ENCODE measurements at places on chromosomes 7 and 10.
A peak's percentile ranks its signal among the peaks of the same experiment; 100 is the strongest.

DNA sequence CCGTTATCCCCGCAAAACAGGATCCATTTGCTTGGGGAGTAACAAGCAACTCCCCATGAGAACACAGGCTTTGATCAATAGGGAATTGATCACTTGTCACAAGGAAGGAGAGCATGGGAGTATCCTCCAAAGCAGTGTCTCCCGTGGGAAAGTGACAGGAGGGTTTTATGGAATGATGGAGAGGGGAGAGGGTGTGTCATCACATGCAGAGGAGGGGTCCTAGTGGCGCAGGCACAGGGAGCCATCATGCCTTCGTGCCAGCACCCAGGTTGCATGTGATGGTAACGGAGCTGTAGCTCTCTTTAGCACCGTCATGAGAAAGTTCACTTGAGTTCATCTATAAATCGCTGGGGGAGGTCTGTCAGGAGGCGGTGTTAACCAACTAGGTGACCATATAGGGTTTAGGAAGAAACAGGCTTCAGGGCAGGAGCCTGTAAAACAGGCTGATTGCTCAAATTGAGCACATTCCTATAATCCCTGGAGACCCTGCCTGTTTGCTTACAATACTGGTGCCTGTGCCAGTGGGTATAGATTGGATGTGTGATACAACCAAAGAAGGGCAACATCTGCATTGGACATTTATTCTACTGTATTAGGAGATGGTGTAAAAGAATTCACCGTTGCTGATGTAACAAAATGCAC lies 428.5 kb downstream of the GALNT17 start:
- DNase-seq, result no peak

DNA sequence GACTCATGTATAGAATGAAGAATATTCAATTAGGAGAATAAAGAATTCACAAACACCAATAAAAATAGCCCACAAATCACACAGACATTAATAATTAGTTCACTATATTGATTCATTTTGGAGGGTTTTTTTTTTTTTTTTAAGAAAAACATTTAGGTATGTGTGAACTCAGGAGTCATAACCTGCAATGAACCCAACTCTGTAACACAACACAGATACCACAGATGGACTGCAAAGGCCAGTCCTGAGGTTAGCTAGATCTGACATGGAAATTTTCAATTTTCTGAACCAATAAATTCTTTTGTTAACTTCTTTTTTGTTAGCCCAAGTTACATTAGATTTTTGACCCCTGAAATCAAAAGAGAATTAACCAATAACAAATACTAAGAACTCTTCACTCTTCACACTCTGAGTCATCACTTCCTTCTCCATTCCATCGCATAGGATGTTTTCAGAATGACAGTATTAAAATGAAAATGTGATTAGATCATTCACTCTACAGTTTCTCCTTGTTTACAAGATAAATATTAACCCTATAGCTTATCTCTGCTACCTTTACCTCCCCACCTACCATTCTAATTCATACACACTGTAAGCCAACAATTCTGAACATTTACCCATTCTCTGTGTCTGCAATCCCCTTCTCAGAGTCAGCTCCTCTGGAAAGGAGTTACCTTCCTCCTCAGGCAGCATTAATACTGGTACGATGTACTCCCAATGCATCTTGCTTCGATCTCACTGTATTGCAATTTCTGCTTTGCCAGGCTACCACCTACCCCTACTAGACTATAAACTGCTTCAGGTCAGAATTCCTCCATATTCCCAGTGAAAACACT lies 141.5 kb downstream of the LRRN3 start:
- peak; percentile 56 for DNase-seq

DNA sequence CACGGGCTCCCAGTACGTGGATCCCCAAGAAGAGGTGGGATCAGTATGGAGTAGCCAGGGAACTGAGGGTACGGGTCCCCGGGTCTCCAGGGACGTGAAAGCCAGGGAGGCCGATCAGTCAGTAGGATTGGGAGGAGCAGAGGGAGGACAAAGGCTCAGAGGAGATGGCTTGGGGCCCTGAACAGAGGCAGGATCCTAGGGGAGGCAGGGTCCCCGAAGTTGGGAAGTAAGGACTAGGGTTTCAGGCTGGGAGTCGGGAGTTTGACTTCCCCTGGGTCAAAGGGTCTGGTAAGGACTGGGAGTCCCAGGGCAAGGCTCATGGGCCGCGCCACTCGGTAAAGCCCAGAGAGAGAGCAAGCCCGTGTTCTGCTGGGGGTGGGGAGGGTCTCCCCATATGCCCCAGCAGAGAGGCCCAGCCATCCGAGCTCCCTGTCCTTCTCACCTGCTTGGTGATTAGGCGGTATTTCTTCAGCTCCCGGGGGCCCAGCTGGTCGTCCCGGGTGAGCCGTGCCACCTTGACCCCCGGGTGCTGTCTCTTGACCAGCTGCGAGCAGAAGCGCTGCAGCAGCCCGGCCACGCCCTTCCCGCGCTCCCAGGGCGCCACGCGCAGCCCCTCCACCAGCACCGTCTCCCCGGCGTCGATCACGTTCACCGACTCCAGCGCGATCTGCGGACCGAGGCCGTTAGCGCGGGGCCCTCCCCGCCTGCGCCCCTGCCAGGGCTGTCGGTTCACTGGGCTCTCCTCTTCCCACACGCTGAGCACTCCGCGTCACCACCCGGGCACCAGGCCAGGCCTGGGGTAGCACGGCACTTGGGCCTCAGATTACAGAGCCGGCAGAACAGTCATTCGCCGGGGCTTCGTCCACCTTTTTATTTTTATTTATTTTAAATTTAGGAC lies 7.0 kb downstream of the NAT16 start:
- peak; percentile 68 for DNase-seq

- peak; percentile 81 for DNase-seq
These were observed 40.3 kb downstream of the NRCAM start for GRCh38 chr7:108415821-108416536.

- DNase-seq, result peak; percentile 11
These were observed 219.2 kb downstream of the ETV1 start for GRCh38 chr7:13770305-13770704.

DNA sequence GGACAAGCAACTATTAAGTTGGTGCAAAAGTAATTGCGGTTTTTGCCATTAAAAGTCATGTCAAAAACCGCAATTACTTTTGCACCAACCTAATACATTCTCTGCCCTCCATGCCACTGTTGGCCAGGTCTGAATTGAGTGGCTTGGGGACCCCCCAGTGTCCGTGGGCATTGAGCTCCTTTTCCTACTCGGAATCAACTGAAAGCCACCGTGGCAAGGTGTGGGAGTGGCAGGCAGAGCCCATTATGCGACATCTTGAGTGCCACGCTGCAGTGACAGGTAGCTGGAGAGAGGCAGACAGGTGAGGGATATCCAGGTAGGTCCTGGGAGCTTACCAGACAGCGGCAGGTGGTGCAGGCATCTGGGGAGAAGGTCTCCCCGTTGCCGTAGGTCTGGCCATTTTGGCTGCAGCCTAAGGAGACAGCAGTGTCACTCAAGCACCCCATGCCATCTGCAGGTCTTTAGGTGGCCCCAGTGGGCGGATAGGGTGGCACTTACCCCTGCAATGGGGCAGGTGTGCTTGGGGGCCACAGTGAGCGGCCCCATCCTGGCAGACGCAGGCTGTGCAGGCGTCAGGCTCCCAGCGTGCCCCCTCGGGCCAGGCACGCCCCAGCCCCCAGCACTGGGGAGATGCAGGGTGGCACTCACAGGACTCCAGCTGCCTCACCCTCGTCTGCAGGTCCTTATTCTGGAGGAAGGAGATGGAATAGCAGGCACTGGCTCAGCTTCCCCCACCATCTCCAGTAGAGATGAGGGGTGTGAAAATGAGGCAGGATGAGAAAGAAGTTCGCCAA lies 3.5 kb downstream of the KCP start:
- DNase-seq, result no peak

GRCh38 chr7:27251652-27252590 lies 9.3 kb downstream of the EVX1 start:
- no peak for DNase-seq

- peak; percentile 85 for DNase-seq
These were observed 46.9 kb upstream of the STK17A start for GRCh38 chr7:43535810-43536585.

GRCh38 chr7:80643336-80643915 lies 5.0 kb downstream of the CD36 start:
- DNase-seq, result peak; percentile 19

Data from mammary epithelial cell (primary cell).